ENCODE measurements at places on chromosomes 1 and 21.

- DNase-seq: no peak
These were observed 92.0 kb downstream of the CASZ1 start for GRCh38 chr1:10704368-10704882.

GRCh38 chr1:99705385-99705784 is 59.5 kb downstream of the PALMD start:
- DNase-seq: no peak

DNA sequence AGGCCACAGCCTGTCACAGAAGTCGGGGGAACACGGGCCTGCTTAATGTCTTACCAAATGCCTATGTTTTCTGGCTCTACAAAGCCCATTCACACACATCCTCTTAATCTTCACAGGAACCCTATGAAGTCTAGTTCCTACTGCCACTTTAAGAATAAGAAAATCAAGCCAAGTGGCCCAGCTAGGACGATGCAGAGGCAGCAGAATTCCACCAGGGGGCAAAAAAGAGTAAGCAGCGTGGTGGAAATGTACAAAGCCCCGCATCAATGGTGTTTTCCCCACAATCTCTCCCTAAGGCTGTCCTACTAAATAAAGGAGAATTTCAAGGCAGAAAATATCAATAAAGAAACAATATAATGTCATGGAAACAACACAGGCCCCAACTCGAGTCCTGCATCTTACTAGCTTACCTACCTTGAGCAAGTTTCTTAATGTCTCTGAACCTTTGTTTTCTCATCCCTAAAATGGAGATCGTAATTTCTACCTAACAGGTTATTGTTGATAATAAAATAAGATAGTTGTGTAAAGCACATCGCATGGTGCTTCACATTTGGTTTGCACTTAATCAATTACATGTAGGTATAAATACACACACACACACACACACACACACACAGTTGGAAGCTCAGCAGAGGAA is 21.4 kb downstream of the SEC16B start:
- no peak for DNase-seq

GRCh38 chr1:60621368-60621851 is 461.0 kb upstream of the NFIA start:
- no peak for DNase-seq

DNA sequence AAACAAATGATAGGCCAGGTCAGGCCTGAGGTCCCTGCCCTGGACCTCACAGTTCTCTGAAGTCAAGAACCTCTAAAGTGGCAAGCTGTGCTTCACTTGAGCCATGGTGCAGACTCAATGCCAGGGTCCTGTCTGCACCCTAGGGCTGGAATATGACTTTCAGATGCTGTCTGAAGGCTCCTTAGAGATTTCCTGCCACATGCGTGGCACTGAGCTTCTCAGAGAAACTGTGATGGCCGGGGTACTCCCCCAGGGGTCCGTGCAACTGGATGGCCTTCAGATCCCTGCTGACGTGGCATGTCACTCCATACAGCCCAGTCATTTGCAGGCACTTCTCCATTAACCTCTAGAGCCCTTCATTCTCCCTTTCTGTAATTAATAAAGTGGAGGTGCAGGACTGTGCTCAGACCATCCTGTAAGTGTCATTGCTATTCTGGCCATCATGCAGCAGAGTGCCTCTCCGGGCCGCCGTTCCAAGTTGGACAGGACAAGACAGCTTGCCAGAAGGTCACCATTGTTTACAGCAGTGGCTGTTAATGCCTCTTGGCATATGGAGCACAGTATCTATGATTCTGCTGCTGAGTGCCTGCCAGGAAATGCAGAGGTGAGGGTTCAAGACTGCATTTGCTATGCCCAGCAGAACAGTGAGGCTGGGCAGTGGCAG is 205.1 kb upstream of the COA6 start:
- no peak for DNase-seq

DNA sequence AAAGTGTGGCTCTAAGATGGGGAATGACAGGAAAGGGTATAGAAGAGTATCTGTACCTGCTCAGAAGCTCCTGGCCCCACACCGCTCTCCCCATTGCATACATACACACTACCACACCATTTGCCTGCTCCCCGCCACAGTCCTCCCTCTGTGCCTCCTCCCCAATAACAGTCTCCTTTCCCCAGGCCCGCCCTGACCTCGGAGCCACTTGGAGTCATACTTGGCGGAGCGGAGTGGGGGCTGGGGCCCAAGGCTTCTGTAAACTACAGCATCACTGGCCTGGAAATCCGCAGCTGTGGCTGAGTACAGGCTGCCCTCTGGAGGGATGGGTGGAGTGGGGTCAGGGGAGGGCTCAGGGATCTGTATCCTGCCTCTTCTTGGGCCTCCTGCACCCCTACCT is 8.6 kb downstream of the SEMA6C start:
- no peak for DNase-seq

DNA sequence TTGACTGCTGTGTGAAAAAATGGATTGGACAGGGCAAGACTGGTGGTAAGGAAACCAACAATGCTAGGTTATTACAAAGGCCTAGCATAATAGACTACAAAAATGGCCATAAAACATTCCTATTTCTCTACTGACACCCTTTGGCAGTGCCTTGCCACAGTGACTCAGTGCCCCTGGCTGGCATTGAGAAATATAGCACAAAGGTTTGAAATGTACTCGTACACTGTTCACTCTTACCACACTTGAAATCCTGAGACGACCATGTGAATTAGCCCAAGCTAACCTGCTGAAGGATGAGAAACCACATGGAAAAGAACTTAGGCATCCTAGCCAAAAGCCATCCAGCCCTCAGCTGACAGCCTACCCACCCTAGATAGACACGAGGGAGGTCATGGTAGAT is 149.8 kb upstream of the PALMD start:
- no peak for DNase-seq

DNA sequence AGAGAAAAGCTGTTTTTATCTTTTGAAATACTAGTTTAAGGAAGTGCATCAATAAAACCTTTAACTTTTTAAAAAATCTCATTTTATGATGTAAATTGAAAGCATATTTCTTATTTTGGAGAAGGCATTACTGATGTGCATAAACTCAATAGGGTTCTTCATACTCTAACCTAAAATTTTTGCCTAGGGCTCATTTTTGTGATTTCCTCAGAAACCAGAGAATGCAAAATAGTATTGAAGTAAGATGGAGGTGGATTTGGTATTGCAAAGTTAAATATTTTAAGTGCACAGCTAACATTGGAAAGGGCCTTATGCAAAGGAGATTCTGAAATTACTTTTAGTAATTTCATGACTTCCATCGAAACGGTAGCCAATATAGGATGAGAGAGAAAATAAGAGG is 101.9 kb downstream of the PTGER3 start:
- no peak for DNase-seq

- no peak for DNase-seq
These were observed 5.6 kb upstream of the TFF3 start for GRCh38 chr21:42320791-42321190.

GRCh38 chr1:165703648-165704047 is 5.3 kb upstream of the ALDH9A1 start:
- DNase-seq: no peak

DNA sequence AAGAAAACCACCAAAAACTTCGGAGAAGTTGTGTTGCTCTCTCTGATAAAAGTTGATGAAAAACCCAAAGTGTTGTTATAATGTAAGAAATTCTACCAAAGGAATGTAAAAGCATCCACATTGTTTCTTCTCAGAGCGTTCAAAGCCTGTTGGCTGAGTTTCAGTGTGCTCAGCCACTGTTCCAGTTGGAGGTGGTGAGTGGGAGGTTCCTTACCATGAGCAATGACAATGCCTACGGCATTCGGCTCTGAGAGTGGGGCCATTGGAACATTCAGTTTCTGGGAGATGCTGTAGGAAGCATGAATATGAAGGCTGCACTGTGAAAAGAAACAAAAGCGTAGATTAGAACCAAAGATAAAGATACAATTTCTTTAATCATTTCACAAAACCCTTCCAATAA is 20.5 kb upstream of the MYBPHL start:
- no peak for DNase-seq

GRCh38 chr21:32285476-32285875 is 6.6 kb upstream of the MIS18A start:
- no peak for DNase-seq

GRCh38 chr1:84675106-84675505 is 15.2 kb downstream of the SSX2IP start:
- no peak for DNase-seq

- no peak for DNase-seq
These were observed 15.0 kb downstream of the DHCR24 start for GRCh38 chr1:54872036-54872331.

DNA sequence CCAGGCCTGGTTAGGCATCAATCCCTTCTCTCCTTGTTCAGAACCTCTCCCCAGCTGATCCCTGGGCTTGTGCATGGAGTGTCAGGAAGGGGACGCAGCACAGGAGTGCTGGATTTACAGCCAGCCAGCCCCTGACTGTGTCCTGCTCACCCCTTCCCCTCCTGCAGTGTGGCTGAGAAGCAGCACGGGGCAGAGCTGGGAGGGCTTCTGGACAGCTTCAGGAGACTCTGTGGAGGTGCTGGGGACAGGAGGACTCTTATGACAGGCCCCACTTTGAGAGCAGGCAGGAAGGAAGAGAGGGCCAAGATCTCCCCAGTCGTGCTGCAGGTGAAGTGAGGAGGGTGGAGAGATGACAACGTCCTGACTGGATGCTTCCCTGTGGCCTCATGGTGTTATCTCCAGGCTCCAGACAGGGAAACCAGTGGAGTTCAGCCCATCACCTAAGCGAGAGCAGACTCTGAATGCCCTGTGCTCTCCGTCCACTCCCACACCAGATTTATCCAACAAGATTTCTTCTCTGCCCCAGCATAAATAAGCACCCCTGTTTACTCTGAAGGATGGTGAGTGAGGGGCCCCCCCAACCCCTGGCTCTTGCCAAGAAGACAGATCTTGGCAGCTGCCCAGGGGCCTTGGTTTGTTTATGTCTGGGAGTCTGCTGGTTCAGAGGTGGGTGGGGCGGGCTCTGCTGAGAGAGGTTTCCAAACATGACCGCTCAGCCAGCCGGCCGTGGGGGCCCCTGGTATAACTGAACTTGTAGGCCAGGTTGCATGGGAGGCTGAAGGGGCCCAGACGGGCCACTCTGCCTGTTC is 21.3 kb downstream of the TMCC2 start:
- DNase-seq: no peak

GRCh38 chr1:192793983-192794767 is 14.7 kb upstream of the RGS2 start:
- DNase-seq: no peak

GRCh38 chr1:20008391-20008841 is 29.0 kb upstream of the PLA2G2A start:
- no peak for DNase-seq

DNA sequence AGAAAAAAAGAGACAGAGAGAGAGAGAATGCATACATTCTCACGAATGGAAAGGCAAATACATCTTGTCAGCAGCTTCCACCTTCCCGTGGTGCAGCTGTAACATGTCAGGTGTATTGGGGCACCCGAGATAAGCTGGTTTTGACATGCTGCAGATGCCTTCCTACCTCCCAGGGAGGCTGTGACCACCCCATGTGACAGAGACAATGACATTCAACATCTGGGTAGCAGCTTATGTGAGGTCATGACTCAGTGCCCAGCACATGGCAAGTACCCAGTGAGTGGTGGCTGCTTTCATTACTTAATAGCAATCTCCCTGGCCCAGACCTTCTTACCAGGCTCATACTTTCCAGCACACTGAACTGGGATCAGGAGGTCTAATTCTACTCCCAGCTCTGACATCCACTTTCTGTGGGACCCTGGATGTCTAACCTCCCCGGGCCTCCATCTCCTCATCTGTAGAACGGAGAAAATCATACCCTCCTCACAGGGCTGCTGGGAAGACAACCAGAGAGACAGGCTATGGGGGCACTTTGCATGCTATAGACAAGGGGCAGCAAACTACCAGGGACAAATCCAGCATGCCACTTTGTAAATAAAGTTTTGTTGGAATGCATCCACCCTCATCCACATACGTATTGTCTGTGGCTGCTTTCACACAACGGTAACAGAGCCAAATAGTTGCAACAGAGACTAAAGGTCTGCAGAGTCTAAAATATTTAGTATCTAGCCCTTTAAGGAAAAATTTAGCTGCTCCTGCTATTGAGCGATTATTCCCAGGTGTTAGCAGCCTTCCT is 38.5 kb upstream of the ZBTB40 start:
- no peak for DNase-seq

- no peak for DNase-seq
These were observed 4.1 kb downstream of the ADPRS start for GRCh38 chr1:36092798-36093185.

GRCh38 chr1:103779932-103780331 is 30.2 kb downstream of the AMY1C start:
- DNase-seq: no peak

- DNase-seq: no peak
These were observed 194.2 kb upstream of the NFIA start for GRCh38 chr1:60888126-60888525.

DNA sequence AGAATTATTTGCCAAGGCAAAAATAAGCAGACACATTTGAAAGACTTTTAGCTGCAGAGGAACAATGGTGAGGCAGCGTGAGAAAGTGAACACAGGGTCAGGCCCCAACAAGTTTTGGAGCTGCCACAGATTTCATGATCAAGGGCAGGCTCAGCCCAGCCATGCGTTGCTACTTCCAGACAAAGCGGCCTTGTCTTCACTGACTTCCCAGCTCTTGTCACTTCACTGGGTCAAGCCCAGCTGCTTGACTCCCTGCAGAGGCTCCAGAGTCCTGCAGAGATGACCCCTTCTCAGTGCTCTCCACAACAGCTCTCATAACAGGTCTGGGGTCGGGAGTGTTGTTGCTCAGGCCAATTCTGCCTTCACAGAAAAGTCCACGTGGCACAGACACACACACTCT is 35.8 kb downstream of the HHAT start:
- no peak for DNase-seq

- no peak for DNase-seq
These were observed 19.8 kb downstream of the RPRD2 start for GRCh38 chr1:150383631-150384324.

DNA sequence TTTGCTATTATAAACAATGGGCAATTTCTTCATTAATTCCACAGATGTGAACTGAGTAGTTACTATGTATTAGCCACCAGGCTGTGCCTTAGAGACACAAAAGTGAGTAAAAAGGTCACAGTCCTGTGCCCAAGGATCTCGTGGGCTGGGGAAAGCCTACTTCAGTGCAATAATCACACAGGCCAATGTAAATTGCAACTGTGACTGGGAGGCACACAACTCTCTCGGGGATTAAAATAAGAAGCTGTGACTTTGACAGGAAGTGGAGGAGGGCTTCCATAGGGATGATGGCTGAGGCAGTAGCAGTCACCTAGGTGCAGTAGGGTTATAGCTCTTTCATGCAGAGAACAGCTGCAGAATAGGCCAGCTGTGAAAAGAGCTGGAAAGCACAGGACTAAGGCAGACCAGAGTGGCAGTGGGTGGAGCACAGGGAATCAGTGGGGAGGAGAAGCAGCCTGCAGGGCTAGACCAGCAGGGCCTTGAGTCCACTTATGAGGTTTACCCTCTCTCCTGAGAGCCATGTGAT is 121.9 kb downstream of the MAB21L3 start:
- DNase-seq: no peak

DNA sequence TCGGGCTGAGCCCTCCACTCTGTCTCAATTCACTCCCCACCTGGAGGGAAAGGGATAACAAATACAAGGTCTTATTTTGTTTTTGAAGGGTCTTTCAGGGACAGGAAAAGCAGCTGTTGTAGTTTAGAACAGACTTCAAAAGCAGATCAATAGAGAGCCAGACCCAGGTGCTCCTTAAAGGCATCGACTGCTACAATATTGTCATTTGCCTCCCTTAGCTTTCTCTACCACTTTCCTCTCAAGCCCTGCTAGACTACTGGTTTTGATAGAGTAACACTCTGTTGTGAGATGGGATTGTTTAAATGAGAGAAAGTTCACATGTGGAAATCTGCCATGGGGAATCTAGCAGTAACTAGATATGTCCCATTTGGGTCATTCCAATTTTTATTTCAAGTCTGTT is 24.0 kb downstream of the RGS7 start:
- DNase-seq: no peak

- no peak for DNase-seq
These were observed 82.8 kb downstream of the UBIAD1 start for GRCh38 chr1:11355559-11356475.

All from stimulated activated CD8-positive, alpha-beta memory T cell treated with anti-CD3 and anti-CD28 coated beads, Interleukin-7, amount 100 ng/mL, for 1 hour (primary cell).